Activated CD4-positive, alpha-beta T cell treated with anti-CD3 and anti-CD28 coated beads for 1 hour (primary cell): ENCODE measurements at places on chromosomes 2 and 18.

GRCh38 chr2:113755035-113755834 lies 1.2 kb downstream of the SLC35F5 start:
- no peak for DNase-seq

GRCh38 chr2:233862261-233862768 lies 5.9 kb downstream of the MSL3B start:
- no peak for DNase-seq

DNA sequence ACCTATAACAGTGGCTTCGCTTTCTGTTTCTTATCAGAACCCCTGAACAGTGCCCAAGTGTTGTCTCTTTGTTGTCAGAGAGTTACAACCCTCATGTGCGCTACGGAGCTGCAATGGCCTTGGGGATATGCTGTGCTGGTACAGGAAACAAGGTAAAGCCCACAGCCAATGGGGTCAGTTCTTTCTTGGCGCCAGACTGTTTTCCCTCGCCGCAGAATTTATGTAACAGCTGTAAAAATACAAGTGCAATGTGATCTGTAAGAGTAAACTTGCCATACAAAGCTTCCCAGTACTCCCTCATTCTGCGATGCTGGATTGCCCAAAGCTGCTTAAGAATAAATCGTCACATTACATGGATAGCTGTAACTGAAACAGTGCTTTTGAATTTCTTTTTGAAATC lies 13.9 kb upstream of the HTR2B start:
- no peak for DNase-seq

GRCh38 chr2:118642501-118642900 lies 204.9 kb downstream of the EN1 start:
- no peak for DNase-seq
